Stimulated activated CD8-positive, alpha-beta memory T cell treated with anti-CD3 and anti-CD28 coated beads, Interleukin-12 subunit alpha, Interleukin-12 subunit beta, amount 100 ng/mL, for 1 hour (primary cell): ENCODE measurements at places on chromosomes 11 and 22.

DNA sequence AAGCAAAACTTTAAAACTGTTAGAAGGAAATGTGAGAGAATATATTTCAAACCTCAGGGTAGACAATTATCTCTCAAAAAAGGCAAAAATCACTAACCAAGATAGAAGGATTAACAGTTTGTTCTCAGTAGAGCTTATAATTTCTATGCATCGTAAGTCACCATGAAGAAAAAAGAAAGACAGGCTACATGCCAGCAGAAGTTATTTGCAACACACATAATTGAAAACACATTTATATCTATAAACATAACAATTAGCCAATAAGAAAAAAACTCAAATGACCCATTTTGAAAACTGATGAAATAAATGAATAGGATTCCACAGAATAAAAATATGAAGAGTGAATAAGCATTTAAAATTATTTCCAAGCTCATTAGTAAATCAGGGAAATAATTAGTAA lies 24.4 kb upstream of the SNX19 start:
- DNase-seq, result no peak

DNA sequence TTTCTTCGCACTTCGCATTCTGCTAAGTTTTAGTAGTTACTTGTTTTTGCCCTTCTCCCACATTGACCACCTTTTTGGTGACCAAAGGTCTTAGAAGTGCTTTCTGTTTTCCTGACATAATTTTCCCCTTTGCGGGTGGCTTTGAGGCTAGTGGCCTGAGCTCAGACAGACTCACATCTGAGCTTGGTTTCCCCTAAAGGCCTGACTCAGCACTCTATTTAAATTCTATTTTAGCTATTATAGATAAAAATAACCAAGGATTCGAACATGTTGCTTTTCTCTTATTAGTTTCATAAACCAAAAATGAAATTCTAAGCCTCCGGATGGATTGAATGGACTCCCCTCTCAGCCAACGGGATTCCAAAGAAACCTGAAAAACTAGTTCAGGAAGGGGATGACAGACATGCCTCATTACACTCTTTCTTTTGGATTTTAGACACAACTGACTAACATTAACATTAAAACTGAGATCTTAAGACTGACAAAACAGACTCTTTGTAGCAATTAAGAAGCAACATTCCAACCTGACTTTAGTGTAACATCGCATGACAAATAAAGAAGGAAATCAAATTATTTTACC lies 258.5 kb downstream of the LUZP2 start:
- no peak for DNase-seq

DNA sequence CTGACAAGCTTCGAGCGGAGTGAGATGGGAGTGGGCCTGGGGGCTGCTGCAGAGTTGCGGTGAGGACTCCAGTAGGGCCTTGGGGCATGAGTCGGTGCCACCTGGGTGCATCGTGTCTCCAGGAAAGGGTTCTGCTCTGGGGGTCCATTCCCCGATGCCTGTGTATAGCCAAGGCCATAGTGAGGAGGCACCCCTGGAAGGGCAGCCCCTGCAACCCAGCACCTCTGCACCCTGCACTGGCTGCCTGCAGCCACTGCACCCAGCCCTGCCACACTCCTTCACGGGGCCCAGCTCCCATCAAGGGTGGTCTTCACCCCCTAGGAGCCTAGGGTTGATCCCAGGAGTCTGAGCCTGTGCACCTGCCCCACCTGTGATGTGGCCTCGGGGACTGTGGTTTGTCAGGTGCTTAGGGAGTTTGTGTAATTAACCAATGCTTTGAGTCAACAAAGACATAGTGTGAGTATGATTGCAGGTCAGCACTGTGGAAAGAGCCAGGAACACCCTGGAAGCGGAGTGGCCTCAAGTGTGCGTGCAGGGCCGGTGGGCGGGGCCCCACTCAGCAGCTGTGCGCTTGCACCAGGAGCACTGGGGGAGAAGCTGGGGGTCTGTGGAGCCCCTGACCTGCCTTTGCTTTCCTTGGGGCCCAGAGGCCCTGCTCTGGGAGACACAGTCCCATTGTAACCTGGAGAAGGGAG lies 1299.3 kb downstream of the BRD1 start:
- no peak for DNase-seq

- DNase-seq, result no peak
Observed at GRCh38 chr11:80515097-80515496, 1074.3 kb upstream of the TENM4 start.

GRCh38 chr22:38172832-38173640 lies 8.6 kb downstream of the PLA2G6 start:
- no peak for DNase-seq

GRCh38 chr11:108984523-108984922 lies 319.7 kb downstream of the DDX10 start:
- DNase-seq, result no peak

- DNase-seq, result no peak
Observed at GRCh38 chr11:77086521-77087472, 15.8 kb upstream of the OMP start.
